ENCODE measurements at places on chromosomes 12 and 14.

GRCh38 chr12:95820096-95820703 lies 29.6 kb upstream of the NTN4 start:
- no peak for DNase-seq

DNA sequence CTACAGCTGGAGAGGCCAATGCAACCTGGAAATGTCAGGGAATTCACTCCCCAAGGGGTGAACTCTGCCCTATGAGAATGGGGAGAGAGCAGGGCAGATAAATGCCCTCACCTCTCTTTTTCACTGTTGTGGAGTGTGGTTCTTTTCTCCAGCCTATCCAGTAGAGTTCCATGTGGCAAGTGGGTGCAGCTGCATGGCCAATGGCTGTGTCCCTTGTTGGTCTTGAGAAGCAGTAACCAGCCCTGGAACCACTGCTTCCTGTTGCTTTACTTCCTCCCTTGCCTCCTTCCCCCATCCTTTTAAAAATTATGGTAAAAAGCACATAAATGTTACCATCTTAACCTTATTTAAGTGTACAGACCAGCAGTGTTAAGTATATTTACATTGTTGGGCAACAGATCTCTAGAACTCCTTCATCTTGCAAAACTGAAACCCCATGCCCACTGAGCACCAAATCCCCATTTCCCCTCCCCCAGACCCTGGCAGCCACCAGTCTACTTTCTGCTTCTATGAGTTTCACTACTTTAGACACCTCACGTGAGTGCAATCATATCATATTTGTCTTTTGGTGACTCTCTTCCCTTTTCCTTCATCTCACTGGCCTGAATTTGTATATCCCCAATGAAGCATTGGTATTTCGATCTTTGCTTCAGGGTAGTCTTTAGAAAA lies 77.0 kb upstream of the GRIP1 start:
- no peak for DNase-seq

DNA sequence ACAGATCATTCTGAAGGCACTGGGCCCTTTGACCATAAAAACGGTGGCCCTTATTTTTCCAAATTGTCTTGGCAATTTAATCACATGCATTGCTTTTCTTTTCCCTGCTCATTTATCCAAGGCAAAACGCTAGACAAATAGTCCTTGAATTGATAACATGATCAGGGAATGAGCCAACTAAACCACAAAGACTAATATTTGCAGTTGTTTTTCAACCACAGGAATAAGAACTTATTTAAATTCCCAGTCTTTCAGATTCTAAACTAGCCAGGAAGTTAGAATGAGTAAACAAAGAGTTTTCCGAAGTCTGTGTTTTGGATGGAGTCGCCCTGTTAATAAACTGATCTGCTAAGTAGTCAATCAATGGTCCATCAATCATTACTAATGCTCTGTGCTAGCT lies 14.9 kb downstream of the TBX5 start:
- no peak for DNase-seq

GRCh38 chr14:42222924-42223471 lies 616.3 kb downstream of the LRFN5 start:
- no peak for DNase-seq

Data from nucleus accumbens (tissue), 56 donors.